Stimulated activated naive CD4-positive, alpha-beta T cell (primary cell): ENCODE measurements at places on chromosomes 4 and X.

DNA sequence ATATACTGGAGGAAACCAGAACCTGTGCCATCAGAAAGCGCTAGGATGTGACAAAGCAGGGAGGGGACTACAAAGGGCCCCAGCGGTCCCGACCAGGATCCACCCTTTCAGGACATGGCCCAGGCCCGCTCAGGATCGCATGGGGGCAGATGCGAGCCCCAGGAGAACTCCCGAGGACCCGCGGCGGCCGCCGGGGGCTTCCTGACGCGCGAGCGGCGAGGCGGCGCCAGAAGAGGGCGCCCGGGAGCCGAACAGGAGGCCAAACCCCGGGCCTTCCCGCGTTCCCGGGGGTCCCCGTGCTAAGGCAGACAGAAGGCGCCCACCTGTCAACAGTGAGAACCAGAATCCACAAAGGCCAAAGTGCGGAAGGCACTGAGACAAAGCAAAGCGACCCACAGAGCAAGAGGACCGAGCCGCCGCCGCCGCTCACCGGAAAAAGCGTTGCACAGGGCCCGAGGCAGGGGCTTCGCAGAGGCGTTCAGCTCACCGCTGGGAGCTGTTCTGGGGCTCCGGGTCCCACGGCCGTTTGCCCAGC lies 7.3 kb upstream of the OPN1LW start:
- peak; percentile 54 for DNase-seq

- no peak for DNase-seq
Measured at GRCh38 chr4:108795733-108796132, 32.9 kb upstream of the ETNPPL start.

DNA sequence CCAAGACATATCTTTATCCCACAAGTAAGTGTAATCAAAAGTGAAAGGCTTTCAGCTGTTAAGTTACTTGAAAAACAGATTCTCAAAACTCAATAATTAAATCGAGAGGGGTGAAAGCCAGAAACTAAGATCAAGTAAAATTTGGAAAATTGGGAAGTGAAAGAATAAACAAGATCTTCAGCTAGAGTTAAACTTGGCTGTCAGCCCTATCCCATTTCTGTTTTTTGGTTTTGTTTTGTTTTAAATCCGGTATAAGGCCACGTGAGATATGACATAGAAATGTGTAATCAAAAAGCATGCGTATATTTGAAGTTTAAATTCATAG lies 856.8 kb downstream of the STIM2 start:
- no peak for DNase-seq

- DNase-seq, result no peak
Measured at GRCh38 chr4:156958276-156959074, 13.1 kb downstream of the PDGFC start.

DNA sequence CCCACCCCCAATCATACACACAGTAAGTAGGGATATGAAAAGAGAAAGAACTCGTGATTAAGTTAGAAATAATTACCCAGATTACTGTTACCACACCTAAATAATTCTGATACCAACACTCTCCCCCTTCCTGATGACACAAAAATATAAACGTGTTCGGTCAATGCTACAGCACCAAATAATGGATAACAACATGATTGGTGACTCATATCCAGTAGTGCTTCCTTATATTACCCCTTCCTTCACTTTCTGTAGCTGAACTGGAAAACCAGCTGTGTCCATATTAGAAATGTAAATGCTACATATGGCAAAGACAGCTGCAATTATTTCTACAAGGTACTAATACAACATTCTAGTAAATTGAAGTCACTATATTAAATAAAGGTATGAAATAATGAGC lies 20.8 kb downstream of the EIF4E start:
- DNase-seq, result no peak
